ENCODE measurements at places on chromosomes 3 and 15.

DNA sequence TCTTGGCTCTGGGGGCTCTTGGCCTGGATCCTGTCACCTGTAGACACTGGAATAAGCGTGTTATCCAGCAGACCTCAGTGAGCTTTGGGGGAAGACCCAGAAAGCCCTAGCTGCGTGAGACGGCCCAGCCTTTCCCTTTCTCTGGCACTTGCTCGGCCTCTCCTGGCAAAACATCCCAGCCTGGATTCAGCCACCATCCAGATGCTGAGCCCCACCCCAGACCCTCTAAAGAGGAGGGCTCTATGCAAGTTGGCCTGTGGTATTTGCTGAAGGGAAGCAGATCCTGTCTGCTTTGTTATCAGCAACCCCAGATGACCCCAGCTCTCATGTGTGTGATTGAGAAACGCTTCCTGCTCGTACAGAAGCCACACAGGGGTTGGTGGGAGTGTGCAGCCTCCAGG, 267.2 kb downstream of the FAM43A start:
- no peak for DNase-seq

DNA sequence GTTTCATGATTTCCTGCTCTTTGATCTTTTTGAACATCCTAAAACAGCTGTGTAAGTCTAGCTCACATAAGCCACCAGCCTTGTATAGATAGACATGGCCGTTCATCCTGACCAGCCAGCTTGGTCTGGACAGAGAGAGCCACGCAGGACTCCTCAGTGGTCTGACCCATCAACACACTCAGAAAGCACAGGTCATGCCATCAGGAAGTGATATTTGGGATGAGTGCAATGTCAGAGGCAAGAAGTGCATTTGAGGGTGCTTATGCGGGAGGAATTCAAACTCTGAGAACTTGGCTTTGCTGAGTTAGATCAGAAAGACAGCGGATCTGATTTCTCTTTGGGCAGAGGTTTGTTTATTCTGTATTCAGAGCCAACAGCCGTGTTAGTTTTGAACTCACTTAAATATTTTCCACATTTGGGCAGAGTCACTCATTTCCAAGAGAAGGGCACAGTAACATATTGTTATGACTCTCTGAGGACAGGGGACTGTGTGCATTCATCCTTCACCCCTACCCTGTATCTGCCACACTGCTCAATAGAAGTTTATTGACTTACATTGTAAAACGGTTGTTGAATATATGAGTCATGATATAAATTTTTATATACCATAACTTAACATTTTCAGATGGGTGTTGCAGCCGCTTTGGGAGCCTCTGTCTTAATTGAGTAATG, 225.3 kb upstream of the LYSMD4 start:
- DNase-seq = no peak

DNA sequence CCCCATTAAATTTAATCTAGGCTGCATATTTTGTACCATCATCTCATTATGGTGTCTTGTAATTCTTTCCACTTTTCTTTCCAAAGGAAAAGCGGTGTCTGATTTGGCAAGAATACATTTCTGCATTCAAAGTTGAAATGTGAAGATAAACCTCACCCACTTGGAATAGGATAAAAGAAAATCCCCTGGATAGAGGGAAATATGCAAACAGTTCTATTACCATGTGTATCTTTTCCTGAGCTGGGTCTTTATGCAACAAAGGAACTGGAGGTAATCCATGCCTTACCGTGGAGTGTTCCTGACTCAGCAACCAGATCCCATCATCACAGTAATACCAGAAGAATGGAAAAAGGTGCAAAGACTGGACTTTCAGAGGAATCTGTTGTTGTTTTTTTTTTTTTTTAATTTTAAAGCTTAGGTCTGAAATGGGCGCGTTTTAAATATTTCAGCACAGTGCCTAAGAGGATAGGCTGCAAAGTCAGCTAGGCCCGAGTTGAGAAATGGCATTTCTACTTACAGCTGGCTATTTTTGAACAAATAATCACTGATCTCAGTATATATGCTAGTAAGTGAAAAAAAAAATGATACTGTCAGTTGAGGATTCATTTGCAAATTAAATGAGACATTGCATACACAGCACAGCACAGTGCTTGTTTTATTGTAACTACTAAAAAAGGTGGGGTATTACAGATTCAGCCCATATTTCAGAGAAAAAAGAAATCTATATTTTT, 55.5 kb upstream of the ADAMTS9 start:
- DNase-seq = no peak

DNA sequence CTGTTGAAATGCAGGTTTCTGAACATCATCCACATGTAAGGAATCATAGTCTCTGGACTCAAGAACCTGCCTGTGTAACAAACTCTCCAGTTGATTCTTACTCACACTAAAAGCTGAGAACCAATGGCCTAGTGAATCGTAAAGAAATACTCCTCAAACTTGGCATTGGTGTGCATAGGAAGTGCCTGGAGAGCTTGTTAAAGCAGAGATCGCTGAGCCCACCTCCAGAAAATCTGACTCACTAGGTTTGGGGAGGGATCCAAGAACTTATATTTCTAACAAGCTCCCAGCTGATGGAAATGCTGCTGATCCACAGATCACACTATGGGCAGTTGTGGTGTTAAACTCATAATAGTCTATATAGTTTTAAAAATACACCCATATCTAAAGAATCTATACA, 55.8 kb upstream of the LMCD1 start:
- DNase-seq = no peak

- no peak for DNase-seq
Measured at GRCh38 chr3:17356585-17356984, 385.8 kb downstream of the TBC1D5 start.

- DNase-seq = no peak
Measured at GRCh38 chr3:13152826-13153710, 79.8 kb upstream of the IQSEC1 start.

GRCh38 chr15:61205346-61205921, 23.7 kb downstream of the RORA start:
- DNase-seq = no peak

DNA sequence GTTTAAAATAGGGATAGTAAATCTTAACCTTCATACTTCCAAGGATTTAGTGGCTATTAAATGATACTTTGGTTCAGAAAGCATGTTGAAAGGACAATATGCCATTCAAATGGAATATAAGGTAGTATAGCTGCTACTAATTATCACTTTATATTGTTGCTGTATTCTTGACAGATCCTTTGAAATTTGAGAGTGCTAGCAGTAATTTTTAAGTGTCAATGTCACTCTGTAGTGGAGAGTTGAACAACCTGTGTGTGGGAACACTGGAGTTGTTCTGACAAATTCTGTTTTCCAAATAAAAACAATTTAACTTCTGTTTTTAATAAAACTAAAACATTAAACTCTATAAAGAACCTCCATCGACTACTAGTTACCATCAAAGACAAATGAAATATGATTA, 565.7 kb downstream of the FGF12 start:
- DNase-seq = no peak

GRCh38 chr3:73470860-73471259, 153.9 kb downstream of the PDZRN3 start:
- no peak for DNase-seq

GRCh38 chr15:29319823-29320222, 50.2 kb upstream of the NSMCE3 start:
- DNase-seq = no peak

Measured in activated T-helper 1 cell treated with anti-CD3 and anti-CD28 coated beads, Interleukin-2, amount 50 U/mL, for 16 hours (primary cell).